ENCODE measurements at places on chromosomes 3 and 15.
A peak's percentile ranks its signal among the peaks of the same experiment; 100 is the strongest.

DNA sequence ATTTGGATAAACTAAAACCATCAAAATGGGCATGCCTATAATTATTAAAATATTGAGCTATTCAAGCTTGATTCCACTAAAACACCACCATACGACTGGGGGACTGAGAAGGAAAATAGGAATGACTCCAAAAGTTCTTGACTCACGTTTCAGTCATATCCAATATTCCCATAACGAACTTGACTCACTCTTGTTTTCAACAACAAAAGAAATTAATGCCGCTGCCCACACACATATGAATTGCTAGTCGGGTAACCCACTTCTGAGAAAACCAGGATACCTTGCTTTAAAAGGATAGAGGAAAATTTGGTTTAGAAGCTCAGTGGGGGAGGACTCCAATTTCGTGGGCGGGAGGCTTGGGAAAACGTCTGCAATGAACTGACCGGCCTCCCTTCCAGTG is 5.2 kb downstream of the HTR3C start:
- no peak for DNase-seq

DNA sequence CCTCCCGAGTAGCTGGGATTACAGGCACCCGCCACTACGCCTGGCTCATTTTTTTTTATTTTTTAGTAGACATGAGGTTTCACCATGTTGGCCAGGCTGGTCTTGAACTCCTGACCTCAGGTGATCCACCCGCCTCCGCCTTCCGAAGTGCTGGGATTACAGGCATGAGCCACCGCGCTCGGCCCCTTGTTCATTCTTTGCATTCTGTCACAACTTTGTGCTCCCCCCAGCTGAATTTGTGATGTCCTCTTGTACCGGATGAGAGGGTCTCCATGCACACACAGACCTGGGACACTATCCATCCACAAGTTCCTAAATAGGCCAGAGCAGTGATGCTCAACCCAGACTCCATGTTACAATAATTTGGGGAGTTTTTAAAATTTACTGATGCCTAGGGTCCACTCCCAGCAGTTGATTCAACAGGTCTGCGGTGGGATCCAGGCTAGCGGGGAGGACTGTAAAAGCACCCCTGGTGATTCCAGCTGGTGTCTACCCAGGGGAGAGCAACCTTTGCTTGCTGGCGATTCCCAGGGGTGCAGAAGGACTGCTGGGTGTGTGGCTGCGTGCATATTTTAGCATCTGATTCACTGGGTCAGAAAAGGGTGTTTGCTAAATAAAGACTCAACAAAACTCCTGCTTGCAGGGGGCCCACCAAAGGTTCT is 1.0 kb downstream of the RASSF1 start:
- no peak for DNase-seq

GRCh38 chr3:192802957-192803899 is 75.9 kb upstream of the FGF12 start:
- peak; percentile 47 for DNase-seq

- DNase-seq = no peak
Observed at GRCh38 chr3:148962513-148962912, 28.8 kb upstream of the GYG1 start.

DNA sequence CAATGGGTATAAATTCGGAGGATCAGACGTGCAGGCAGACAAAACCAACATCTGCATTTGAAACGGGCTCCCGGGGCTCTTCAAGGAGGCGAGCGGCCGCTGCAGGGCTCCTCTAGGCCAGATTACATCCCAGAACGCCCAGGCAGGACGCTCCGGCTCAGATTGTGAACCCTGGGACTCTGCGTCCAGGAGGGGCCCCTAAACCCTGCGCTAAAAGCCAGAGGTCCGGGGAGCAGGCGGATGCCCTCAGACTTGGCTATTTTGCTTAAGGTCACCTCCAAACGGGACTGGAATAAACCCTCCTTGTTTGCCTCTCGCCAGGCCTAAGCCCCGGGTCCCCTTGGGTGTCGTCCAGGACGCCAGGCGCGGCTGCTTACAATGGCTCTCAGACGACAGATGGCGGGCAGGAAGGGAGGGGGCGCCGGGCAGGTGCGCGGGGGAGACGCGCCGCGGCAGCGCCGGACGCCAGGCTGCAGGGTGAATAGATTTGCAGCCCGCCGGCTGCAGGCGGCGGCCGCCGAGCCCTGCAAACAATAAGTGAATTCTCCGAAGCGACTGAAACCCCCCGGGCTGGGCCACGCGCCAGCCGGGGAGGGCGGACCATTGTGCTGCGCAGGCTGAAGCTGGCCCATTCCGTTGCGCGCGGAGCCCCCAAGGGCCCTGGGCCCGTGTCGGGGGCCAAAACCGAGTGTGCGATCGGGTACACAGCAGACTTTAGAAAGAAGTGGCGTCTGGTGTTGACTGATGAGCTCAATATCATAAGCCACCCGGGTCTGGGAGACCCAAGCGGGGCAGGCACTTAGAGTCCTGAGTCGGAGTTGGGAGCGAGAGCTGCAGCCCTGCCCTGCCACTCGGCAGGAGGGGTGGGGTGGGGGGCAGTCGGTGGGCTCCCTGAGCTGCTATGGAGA is 32.3 kb upstream of the AMOTL2 start:
- DNase-seq = peak; percentile 88

GRCh38 chr3:100087198-100087597 is 27.1 kb downstream of the FILIP1L start:
- no peak for DNase-seq

DNA sequence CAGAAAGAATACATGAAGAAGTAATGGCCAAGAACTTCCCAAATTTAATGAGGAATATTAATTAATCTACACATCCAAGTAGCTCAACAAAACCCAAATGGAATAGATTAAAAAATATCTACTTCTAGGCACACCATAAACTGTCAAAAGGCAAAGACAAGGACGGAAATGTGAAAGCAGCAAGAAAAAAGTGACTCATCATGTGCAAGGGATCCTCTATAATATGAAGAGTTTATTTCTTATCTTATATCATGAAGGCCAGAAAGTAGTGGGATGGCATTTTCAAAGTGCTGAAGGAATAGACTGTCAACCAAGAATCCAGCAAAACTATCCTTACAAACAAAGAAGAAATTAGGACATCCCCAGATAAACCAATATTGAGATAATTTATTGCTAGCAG is 73.9 kb upstream of the PRICKLE2 start:
- DNase-seq = no peak

GRCh38 chr15:59169251-59169708 is 37.4 kb upstream of the LDHAL6B start:
- no peak for DNase-seq

GRCh38 chr3:3356846-3357245 is 177.4 kb upstream of the CRBN start:
- DNase-seq = no peak

DNA sequence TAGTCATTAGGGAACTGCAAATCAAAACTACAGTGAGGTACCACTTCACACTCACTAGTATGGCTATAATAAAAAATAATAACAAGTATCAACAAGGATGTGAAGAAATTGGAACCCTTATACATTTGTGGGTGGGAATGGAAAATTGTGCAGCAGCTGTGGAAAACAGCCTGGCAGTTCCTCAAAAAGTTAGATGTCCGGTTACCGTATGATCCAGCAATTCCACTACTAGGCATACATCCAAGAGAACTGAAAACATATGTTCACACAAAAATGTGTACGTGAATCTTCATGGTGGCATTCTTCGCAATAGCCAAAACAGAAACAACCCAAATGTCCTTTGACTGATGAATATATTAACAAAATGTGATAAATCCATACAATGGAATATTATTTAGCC is 187.9 kb upstream of the LYSMD4 start:
- no peak for DNase-seq

DNA sequence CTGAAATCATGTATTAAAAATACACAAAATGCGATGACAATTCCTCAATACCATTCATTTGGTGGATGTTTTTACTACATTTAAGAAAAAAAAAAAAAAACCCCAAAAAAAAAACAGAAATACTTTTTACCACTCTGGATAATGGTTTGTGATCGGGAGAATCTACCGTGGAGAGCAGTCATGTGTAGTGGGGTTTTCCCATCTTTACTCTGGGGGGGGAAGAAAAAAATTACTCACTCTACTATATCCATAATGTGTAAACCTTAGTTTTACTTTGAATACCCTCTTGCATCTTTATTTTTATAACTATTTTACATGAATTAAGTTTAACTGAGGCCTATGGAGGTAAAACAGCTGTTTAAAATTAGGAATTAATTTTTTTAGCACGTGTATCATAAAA is 83.3 kb downstream of the ANKRD28 start:
- DNase-seq = no peak

DNA sequence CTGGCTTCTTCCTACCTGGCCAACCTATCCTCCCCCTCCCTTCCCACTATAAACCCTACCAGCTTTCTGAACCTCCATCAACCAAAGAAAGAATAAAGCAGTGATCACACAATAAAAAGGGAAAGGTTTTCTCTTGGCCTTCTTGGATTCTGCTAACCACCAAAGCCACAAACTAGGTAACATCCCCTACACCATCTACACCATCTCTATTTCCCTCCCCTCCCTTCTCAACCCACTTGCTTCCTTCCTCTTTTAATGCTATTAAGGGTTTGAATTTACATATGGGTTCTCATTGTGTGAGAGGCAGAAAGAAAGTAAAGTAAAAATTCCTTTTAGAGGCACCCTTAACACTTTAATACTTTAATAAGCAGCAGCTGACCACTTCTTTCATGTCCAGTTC is 25.8 kb upstream of the RSL24D1 start:
- no peak for DNase-seq

DNA sequence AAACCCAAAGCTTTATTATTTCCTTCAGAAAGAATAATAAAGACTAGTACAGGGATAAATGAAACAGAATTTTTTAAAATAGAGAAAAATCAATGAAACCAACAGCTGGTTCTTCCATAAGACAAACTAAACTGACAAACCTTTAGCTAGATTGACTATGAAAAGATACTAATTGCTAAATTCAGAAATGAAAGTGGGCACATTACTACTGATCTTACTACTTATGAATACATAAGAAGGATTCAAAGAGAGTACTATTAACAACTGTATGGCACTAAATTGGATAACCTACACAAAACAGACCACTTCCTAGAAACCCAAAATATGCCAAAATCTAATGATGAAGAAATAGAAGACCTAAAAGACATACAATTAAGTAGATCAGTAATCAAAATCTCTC is 278.2 kb downstream of the ISL2 start:
- DNase-seq = no peak

Data from COR-L47 (cell line).